NCI-H524 treated with DMSO at 0.1 percent for 48 hours (cell line): ENCODE measurements at places on chromosomes 7 and 10.

DNA sequence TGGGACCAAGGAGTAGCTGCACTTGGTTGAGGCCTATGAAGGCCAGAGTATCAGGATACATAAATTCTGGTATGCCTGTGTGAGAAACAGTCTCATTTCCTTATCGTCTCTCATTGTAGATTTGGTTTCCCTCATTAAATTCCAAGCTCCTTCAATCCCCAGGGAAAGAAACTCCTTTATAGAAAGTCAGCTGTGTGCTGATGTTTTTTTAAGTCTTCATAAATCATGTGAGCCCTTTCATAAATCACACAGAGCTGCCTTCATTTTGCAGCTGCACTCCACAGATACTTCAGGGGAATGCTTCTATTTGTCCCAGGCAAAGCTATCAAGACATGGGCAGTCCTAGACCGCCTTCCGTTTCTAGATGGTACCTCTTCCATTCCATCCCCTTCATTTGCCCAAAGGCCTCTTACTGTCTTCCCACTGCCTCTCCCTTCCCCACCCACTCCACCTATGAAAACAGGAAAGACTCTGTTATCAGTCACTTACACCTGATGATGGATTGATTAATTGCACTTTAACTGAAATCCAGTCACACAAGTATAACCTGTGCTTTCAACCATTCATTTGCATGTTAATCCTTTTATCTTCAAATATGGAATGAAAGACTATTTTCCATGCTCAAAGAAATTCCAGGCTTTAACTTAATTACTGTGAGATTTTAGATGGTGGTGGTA, 290.2 kb downstream of the C7orf25 start:
- no peak for DNase-seq

DNA sequence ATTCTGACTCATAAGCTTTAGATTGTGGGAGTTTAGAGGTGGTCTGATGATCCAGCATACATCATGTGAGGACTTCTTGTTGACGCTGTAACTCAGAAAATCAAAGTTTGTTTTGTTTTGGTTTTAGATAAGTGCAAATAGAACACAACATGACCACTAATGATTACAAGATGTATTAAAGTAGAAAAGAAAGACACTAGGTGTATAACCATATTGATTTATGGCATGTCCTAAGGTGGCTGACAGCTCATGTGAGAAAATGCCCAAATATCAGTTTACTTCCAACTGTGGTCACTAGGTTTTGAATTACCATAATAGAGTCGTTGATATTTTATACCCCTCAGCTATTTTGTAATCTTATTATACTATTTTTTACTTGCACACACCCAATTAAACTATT, 1131.4 kb upstream of the PHF14 start:
- DNase-seq, result no peak

DNA sequence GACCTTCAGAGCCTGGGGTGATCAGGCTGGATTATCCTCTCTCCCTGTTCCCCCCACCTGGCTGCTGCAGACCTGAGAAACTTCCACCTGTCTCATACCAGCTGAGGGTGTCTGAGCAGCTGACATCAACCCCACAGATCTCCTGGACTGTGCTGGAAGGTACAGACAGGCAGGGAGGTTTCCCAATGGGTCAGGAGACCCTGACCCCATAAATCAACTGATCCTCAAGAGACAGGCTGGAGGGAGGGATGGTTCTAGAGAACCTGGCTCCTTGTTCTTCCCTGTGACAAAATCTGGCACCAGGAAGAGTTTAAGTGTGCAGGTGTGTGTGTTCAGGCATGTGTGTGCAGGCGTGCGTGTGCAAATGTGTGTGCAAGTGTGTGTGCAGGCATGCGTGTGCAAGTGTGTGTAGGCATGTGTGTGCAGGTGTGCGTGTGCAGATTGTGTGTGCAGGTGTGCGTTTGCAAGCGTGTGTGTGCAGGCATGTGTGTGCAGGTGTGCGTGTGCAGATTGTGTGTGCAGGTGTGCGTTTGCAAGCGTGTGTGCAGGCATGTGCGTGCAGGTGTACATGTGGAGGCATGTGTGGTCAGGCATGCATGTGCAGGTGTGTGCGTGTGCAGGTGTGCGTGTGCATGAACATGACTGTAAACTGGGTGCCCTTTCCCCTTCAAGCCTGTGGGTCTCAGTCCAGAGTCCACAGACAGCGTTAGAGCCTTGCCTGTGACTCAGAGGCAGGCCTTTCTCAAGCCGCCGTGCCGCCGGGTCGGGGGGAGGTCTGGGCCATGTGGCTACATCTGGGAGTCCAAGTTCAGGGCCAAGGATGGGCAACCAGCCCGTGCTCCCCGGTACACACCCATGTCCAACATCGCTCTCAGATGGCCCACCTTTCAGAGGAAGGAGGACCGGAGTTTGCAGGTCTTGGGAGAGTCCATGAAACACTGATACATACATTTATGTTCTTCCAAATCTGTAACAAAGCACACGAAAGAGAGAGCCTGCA, 50.1 kb upstream of the ELN start:
- DNase-seq, result no peak

- no peak for DNase-seq
Observed at GRCh38 chr10:48694371-48695030, 9.8 kb downstream of the WDFY4 start.

DNA sequence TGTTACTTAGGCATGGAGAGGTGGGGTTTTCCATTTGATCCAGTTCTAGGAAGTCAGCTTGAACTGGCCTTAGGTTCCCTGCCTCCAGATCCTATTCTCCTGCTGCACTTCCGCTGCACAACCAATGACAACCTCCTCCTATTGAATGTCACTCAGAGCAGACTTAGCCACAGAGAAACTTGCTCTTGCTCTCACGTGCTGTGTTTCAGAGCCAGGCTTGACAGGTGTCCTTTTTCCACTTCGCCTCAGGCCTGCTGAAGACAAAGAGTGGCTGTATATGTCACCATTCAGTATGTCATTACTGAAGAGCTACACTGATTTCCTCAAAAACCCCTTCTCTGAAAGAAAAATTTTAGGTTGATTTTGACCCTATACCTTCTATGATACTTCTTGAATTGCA, 115.4 kb upstream of the ETV1 start:
- DNase-seq, result no peak

DNA sequence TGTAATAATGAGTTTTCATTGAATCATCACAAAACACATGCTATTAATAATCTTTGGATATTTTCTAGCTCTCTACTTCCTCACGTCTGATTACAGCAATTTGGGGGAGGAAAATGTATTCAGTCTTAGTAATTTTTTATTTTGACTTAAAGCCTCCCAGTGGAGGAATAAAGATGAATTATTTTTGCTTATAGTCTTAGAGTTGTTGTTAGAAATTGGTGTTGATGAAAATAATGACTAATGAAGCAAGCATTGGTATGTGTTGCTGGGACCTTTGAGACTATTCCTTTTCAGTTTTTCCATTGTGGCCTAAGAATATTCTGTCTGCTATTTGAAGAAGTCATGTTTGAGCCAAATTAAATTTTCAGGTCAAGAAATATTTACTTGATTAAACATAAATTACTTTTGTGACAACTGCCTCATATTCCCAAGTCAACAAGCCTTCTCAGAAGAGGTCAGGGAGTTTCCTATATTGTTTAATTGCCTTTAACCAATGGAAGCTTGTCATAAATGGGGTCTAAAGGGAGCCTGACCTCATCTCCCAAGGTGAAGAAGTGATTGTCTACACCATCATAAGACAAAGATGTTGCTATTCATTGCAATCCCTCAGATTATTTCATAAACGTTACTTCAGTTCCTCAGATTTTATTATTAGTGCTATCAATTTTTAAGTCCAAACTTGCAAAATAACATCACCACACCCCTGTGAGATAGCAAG, 90.0 kb downstream of the ST7 start:
- no peak for DNase-seq

- no peak for DNase-seq
Observed at GRCh38 chr10:4766454-4766853, 59.6 kb upstream of the AKR1E2 start.

DNA sequence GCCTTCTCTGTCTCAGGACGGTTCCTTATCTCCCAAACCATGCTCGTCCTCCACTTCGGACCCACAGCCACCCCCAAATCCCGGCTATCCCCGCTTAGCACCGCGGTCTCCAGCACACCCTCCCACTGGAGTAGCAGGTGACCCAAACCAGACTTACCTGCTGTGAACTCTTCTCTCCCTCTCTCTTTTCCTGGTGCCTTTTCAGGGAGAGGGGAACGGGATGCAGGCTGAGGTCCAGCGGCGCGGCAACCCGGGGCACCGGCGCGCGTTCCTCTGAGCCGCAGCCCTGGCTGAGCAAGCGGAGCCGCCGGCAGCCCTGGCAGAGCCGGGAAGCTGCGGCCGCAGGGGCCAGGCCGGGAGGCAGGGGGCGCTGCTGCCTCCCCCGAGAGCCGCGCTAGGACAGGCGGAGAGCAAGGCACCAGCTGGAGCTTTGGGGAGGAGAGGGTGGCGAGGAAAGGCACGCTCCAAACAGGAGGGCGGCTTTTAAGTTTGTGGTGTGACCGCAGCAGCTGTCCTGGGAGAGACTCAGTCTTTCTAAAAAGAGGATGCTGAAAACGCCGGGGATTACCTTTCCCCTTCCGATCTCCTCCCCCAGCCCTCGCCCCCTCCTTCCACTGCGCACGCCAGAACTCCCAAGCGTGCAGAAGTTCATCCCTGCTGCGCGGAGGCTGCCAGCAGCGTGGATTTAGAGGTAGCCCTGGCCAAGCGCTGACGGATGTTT, at the start of gene SEMA3D:
Gene SEMA3D (minus strand): TSS at position 536 of the 721 bp plus-strand sequence. CDS start 65,165 bp downstream, outside the sequence.
- DNase-seq, result peak; percentile 43

GRCh38 chr7:77729574-77730348, 33.5 kb downstream of the RSBN1L start:
- no peak for DNase-seq

GRCh38 chr7:157409149-157409752, 72.4 kb downstream of the DNAJB6 start:
- DNase-seq, result no peak

DNA sequence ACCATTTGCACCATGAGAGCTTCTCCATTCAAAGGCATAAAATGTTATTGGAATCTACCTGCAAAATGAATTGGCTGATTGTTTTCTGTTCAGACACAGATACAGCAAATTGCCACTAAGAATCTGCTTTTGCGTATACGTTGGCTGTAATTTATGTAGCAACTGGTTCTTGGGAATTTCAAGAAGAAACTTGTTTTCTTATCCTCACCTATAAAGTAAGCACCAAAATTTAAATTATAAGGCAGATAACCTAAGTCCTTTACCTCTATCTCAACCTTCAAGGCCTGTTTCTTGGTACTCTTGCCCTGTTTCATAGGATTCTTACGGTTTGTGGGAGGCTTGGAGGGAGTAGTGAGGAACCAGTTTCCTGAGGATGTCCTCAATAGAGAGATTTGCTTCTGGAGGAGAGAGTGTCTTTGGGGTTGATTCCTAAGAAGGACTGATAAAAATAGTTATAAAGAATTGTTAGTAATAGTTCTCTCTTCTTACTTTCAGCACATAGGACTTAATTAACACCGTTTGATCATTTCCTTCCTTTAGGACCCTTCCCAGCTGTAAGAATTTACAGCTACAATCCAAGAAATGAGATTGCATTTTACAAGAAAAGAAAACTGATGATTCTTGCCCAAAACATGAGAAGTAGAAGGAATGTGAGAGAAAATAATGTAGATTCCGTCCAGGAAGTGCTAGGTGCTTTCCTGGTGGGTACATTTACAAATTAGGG, 2.0 kb downstream of the STAMBPL1 start:
- DNase-seq, result no peak

DNA sequence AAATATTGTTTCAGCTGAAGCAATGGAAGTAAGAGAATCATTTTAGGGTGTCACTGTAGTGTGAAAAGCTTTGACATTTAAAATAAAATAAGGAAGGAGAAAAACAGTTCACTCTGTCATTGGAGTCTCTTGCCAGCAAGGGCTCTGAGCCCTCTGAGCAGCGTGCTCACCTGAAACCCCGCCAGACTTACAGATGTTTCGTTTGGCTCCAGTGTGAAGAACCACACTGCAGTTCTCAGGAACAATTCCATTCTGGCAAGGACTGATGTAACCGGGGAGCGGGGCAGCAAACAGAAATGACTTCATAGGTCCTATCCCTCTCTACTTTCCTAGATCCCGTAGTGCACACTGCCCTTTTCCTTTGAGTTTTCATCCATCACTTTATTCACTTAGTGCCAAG, 164.3 kb downstream of the CELF2 start:
- no peak for DNase-seq

DNA sequence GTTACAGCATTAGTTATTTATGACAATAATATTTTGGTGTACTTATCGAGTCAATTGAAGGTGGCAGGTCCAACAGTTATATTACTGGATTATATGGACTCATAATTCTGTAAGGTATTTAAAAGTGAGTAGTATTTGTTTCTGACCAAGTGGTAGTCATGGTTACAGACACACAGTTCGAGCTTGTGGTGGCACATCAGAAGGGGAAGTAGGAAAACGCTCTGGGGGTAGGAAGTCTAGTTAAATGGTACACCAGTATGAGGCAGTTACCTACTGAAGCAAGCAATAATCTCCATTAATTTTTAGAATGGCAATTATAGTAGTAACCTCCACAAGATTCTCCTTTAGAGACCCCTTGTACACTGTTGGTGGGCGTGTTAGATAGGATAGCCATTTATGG, 541.2 kb downstream of the ETV1 start:
- no peak for DNase-seq

- peak; percentile 26 for DNase-seq
Observed at GRCh38 chr7:116809636-116810266, 52.6 kb upstream of the CAPZA2 start.

DNA sequence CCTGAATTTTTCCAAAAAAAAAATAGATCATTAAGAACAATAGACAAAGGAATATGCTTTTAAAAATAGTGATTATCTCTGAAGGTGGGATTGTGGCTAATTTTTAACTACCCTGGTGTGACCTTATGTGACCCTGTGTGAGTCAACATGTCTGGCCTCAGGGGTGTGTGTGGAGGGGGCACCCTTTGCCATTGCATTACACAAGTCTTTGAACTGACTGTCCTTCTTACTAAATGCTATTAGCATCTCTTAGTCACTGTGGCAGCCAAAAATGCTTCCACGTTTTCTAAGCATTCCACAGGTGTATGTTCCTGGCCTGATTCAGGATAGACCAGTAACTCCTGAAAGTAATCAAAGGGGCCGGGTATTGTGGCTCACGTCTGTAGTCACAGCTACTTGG, 175.4 kb downstream of the MGMT start:
- DNase-seq, result no peak

GRCh38 chr7:136359333-136359903, 382.3 kb upstream of the MTPN start:
- DNase-seq, result no peak

- no peak for DNase-seq
Observed at GRCh38 chr7:96331233-96331632, 9.3 kb upstream of the SLC25A13 start.

DNA sequence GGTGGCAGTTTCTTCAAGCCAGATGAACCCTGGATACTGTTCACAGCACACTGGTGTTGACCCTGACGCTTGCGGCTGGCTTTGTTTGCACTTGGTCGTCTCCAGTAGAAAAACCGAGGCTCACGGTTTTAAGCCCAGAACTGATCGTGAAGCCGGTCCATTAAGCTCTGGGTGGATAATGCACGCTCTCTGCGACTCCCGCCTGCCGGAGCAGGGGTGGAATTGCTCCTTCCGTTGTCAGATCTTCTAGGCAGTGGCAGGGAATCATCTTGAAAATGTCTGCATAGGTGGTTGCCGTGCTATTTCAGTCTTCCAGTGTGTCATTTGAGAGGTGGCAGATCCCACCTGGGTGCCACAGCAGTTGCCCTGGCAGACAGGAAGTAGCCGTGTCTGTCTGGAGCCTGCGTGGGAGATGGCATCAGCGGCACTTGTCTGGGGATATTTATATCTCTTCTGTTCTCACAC, 35.9 kb upstream of the AP5Z1 start:
- no peak for DNase-seq
